Daoy (cell line): ENCODE measurements at places on chromosomes 2 and 18. TPM values are rescaled to one million over a fixed set of nuclear protein-coding genes. Genes with fewer than 3 reads are reported as not detected.

DNA sequence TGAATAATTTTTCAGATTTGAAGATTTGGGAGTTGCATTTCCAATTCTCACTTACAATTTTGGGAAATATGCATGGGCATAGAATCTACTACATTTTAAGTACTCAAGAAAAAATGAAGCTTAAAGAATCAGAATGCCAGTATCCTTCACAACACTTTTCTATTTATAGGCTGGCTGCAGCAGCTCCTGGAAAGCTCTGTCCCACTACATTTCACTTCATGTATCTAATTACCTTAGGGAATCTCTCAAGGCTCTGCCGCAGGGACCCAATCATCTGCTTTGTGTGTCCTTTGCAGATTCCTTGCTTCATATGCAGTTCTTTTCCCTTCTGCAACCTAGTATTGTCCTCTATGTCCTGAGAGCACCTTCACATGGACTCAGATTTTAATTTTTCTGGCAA, 102.9 kb downstream of the NUP35 start:
- no peak for DNase-seq

- no peak for DNase-seq
These were observed 299.0 kb upstream of the FBXO11 start for GRCh38 chr2:48205137-48205798.

Gene EDAR
- not detected in 2 replicates for total RNA-seq

GRCh38 chr2:234980451-234981187, 28.8 kb downstream of the SH3BP4 start:
- DNase-seq: peak; percentile 67

DNA sequence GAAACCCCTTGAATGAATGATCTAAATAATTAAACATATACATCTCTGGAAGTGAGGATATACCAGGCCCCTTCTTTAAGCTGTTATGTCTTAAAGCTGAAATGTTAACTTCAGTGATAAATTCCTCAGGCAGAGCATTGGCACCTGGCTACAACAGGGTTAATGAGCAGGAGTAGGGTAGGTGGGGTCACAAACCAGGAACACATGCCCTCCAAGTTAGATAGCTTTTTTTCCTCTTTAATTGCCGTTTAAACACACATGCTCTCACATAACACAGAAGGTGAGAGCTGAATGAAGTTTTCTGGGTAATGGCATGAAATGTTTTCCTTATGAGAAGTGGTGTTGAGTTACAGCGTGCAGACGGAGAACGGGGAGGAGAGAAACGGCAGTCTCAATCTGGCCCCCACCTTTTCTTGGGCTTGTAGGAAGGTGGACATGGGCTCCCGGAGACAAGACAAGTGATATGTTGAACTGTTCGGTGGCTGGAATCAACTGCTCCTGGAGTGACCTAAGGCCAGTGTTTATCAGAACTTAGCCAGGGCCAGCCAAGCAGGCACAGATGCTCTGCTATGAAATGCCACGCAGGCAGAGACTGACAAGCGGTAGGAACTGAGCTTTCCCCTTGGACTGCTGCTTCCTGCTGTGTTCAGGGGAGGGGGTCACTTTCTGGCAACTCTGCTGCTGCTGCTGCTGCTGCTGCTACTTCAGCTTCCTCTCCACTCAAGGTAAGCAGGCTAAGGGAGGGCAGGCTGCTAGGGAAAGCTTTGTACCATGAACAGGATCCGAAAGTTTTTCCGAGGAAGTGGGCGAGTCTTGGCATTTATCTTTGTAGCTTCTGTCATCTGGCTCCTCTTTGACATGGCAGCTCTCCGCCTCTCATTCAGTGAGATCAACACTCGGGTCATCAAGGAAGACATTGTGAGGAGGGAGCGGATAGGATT, at the start of gene GALNT5:
Gene GALNT5 (plus strand): TSS at position 394 of the 941 bp plus-strand sequence. CDS start 378 bp downstream, at position 772.
- peak; percentile 11 for DNase-seq

DNA sequence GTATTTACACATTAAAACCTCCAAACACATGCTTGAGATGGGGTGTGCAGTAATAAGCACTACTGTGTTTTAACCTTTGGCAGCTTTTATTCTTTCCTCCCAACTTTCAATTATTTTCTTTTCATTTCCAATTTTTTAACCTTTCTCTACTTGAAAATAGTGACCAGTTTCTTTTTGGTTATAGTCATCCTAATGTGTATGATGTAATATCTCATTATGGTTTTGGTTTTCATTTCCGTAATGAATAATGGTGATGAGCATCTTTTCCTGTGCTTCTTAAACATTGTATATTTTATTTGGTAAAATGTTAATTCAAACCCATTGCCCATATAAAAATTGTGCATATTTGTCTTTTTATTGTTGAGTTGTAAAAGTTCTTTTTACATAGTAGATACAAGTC, 103.5 kb downstream of the BMPR2 start:
- no peak for DNase-seq

GRCh38 chr2:170815746-170816503, 762 bp upstream of the GAD1 start:
- peak; percentile 74 for DNase-seq

Gene OR6B2
- total RNA-seq: not detected in 2 replicates

DNA sequence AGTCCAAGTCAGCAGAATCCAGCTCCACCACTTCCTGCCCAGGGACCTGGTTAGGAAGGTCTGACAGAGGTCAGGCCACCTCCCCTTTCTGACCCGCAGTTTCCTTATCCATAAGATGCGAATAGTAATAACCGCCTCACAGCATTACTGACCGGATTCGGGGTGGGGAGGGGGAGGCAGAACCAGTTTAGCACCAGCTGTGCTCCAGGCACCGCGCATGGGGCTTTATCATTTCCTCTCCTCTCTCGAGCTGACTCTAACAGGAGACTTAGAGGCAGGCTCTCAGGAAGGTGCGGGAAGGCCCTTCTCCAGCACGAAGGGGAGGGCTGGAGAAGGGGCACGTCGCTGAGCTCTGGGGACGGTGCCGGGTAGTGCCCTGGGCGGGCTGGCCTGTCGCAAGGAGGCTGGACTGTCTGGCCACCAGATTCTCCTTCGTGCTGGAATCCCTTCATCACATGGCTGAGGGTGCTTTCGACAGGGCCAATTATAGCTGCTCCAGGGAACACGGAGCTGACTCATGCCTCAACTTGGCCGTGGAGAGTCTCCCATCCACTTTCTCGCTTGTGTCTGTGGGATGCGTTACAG, 5.7 kb downstream of the EHD3 start:
- DNase-seq: peak; percentile 46

DNA sequence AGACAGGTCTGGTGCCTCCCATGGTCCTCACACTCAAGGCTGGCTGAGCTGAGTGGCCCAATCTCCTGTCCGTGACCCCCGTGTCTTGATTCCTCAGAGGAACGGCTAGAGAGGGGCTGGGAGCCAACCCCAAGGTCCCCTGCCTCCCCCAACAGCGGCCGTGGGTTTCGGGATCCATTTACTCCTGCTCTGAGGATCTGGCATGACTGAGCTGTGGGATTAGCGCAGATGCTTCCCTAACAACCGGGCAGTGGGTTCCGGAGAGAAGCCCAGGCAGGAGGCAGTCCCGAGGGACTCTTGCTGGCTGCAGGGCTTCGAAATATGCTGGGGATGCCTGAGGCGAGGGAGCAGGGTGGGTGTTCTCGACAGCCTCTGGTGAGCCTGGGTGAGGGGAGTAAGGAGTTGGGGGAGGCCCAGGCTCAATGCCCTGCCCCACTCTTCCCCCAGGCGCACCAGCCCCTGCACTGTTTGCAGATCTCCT, 18.9 kb downstream of the GPR35 start:
- DNase-seq: no peak

DNA sequence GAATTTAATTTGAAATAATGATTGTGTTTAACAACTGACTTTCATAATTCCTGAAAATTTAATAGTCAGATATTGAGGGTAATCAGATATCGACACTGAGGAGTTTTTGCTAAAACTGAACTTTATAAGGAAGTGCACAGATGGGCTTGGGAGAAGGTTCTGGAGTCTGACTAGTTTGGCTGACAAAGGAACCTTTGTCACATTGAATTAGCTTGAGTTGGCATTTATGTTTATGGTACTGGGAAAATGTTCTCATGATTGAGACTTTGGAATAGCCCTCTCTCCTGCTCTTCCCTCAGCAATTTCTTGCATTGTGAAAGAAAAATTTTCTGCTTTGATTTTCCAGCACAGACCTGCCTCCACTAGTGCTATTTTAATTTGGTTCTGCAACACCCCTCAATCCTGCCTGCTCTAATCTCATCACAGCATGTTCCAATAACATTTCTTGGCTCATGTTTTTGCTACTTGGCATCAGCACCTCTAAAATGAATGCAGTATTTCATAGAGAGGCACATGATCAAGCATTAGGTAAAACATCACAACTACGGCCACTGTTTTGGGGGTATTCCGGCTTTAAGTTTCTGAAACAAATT, 133.9 kb upstream of the FSHR start:
- no peak for DNase-seq

Gene FAHD2A
- 13.4 and 28.5 TPM in 2 replicates for total RNA-seq

- DNase-seq: peak; percentile 36
These were observed 383.6 kb upstream of the SALL3 start for GRCh38 chr18:78595924-78596573.

Gene ARHGEF4
- total RNA-seq: 0.27 and 1.5 TPM in 2 replicates

GRCh38 chr2:120791243-120791961, 55.7 kb downstream of the GLI2 start:
- DNase-seq: no peak
